LHCN-M2 (cell line): ENCODE measurements at places on chromosomes 2 and 18. TPM values are rescaled to one million over a fixed set of nuclear protein-coding genes. Genes with fewer than 3 reads are reported as not detected.

Gene RIT2
- not detected in 2 replicates for total RNA-seq

DNA sequence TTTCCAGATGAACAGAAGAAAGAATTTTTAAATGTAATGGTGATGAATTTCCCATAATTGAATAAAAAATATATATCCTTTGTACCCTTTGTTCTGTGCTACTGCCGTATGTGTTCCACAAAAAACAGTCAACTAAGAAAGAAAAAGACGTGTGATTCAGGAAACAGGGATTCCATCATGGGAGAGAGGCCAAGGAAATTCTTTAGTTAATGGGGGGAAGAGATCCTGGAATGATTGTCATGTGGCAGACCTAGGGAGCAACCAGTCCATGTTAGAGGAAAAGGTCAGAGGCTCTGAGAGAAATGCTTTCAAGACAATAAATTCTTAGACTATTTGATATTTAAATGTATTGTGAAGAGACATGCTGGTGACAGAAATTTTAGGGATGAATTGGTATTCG lies 76.6 kb downstream of the CPO start:
- no peak for DNase-seq

GRCh38 chr2:194445226-194445625 lies 1211.8 kb upstream of the SLC39A10 start:
- no peak for DNase-seq

DNA sequence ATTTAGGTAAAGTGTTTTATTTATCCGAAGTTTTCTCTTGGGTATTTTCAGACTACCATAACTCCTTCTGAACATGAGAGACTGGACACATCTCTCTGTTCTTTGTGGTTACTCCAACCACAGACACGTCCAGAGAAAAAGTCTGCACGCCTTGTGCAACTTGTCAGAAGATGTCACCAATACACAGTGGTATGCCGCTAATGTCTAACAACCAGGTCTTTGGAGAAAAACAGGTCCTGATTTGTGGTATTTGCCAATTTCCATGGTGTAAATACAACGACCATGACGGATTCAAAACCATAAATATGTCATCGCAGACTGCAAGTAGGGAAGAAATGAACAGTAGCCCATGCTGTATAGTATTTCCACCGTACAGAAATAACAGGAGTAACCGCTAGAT lies 620.6 kb upstream of the ID2 start:
- DNase-seq, result peak; percentile 14

- no peak for DNase-seq
Measured at GRCh38 chr18:43876748-43877147, 599.5 kb upstream of the SYT4 start.
